GM12892 (cell line): ENCODE measurements at places on chromosomes 5 and 9.

GRCh38 chr9:98234245-98234825 lies 21.1 kb downstream of the TBC1D2 start:
- no peak for DNase-seq

DNA sequence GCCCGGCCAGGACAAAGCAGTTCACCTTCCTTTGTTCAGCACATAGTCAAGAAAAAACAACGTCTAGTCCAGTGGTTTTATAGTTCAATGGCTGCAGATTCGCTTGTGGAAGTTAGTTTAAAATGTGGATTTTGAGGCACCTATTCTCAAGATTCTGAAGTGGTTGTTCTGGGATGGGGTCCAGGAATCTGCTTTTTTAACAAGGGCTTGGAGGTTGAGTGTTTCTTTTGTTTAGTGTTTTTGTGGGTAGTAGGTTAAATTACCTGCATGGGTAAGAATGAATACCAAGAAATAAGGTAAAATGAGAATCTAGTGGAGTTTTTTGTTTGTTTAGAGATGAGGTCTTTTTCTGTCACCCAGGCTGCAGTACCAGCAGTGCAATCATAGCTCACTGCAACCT lies 28.4 kb upstream of the NADK2 start:
- no peak for DNase-seq

- DNase-seq = no peak
Observed at GRCh38 chr5:81250004-81250403, 16.9 kb downstream of the CKMT2 start.

DNA sequence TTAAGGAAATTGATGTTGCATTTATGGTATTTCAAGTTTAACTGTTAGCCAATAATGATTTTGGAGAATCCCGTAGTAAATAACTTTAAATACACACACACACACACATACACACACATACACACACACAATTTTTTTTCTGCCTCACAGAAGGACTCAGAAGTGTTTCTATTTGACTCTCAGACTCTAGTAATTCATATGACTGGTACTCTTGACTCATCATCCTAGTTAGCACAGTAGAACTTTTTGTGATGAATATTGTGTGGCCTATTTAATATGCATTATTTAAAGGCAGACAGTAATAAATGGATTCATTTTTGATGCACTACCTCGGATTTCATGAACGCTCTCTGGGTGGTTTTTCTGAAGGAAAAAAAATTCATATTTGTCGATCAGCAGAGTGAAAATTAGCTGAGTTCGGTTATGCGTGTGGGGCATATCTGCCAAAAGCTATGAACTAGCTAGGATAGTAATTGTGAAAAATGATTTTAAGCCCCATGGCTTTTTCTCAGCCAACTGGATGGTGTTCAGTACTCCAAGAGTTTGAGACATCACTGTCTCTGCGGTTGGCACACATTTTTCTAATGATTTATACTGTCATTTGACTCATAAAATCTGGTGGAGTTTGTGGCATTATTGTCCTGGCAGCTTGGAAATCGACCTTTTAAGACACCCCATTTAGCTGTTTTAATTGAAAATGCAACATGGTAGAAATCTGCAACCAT lies 102.2 kb downstream of the PCSK5 start:
- no peak for DNase-seq

DNA sequence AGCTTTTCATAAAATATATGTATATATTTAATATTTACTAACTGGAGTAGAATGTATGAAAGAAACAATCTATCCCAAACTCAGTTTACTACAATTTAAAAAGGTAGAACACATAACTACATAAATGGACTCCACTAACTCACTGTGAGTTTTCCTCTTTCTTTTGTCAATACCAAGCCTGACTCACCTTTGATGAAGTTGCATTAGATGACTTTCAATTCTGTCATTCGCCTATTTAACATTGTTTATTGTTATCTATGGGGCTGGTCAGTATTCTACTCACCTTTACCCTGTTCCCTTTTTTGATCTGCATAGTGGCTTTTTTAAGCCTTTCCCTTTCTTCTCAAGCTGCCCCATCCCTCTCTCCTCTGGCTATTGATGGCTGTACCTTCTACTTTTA lies 629.7 kb downstream of the RAB3C start:
- no peak for DNase-seq

- no peak for DNase-seq
Observed at GRCh38 chr5:156934450-156935211, 28.4 kb downstream of the TIMD4 start.

DNA sequence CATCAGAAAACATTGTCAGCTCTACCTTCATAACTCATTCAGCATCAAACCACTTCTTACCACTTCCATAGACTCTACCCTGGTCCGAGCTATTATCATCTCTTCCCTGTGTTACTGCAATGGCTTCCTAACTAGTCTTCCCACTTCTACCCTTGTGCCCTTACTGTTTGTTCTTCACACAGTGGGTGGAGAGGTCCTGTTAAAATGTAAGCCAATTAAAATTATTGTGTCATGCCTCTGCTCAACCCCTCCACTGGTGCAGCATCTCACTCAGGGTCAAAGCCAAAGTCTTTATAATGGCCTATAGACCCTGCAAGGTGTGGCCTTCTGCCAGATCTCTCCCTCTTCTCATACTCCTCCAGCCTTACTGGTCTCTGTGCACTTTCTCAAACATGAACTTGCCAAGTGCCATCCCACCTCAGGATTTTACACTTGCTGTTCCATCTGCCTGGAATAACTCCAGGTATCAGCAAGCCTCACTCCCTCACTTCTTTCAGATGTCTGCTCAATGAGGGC lies 22.8 kb upstream of the ARAP3 start:
- DNase-seq = no peak

DNA sequence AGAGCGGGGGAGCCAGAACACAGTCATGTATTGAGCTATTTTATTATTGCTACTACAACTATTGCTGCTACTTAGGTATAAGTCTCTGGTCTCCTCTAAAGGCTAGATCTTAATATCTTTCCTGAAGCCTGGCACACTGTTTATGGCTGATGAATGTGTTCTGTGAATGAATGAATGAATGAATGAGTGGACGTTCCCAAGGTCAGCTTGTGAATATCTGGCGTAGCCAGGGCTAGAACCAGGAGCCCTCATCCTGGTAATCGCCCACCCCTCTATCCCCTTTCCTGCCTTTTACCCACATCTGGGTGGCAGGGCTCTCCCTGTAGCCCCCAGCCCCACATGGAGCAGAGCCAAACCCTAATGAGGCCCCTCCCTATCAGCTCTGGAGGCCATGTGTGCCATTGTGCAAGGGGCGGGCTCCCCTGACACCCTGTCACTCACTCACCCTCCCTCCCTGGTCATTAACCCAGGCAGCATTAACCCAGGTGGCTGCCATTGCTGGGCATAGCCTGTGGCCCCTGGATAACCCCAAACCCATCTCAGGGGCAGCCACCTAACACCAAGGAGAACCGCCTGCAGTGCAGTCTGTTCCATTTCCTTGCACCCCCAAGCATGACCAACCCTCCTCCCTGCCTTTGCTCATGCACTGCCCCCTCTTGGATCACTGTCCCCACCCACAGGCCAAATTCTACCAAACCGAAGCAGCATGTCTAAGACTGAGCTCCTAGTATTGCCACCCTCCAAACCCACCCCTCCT lies 2.0 kb upstream of the AKNA start:
- DNase-seq = no peak

GRCh38 chr5:159207222-159207685 lies 2.1 kb downstream of the RNF145 start:
- DNase-seq = no peak

DNA sequence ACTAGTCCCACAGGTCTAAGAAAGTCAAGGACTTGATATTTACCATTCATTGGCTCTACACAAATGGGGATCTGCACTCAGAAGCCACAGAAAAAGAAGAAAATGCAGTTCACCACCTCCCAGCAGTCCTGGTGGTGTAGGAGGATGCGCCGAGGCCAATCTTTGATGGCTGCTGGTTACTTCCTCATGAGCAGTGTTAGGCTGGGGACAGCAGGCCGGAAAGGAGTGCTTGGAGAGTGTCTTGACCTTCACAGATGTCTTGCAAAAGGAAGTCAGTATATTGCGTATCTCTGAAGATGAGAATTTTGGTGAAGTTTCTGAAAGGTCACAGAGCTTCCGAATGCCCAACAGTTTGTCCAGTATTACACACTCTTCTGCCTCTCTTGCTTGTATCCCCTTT lies 597.0 kb downstream of the EBF1 start:
- no peak for DNase-seq

DNA sequence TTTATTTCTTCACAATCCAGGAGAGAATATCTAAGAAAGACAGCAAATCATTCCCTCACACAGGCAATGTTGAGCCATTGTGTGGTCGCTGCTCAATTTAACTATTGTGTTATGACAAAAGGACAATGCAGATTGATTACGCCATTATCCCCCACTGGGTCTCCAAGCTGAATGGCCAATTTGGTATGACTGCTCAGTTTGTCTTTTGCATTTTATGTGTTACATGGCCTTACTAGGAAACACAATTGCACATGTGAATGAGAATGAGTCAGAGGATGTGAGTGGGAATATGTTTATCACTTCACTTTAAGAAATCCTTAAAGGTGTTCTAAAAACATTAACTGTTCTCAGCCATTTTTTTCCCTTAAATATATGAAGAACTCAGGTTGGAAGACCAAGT lies 108.3 kb downstream of the FAM174A start:
- no peak for DNase-seq

DNA sequence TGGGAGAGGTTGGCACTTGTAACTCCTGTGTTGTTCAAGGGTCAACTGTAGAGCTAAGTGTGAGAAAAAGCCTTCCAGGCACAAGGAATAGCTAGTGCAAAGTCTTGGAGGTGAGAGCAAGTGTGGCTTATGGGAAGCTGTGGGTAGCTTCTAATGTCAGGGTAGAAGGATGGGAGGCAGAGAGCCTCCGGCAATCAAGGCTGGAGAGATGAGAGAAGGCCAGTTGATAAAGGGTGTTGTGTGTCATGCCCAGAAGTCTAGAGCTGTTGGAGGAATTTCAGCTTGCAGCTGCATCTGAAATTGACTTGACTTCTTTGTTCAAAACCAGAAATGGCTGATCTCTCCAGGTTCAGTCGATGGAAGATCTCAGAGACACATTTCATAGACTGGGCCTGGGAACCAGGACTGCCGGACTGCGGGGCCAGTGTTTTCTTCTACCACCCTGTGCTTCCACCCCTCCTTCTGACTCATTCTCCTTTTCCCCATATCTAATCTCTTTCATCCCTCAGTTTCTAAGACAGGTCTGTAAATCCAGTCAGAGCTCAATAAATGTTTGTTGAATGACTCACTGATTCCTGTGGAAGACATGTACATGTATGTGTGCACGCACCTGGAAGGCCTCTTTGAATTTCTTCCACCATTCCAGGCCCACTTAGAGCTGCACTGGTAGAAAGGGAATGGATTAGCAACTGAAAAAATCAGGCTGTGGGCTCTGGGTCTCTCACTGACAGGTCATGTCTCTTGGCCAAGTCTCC lies 67.8 kb upstream of the KLF4 start:
- no peak for DNase-seq

DNA sequence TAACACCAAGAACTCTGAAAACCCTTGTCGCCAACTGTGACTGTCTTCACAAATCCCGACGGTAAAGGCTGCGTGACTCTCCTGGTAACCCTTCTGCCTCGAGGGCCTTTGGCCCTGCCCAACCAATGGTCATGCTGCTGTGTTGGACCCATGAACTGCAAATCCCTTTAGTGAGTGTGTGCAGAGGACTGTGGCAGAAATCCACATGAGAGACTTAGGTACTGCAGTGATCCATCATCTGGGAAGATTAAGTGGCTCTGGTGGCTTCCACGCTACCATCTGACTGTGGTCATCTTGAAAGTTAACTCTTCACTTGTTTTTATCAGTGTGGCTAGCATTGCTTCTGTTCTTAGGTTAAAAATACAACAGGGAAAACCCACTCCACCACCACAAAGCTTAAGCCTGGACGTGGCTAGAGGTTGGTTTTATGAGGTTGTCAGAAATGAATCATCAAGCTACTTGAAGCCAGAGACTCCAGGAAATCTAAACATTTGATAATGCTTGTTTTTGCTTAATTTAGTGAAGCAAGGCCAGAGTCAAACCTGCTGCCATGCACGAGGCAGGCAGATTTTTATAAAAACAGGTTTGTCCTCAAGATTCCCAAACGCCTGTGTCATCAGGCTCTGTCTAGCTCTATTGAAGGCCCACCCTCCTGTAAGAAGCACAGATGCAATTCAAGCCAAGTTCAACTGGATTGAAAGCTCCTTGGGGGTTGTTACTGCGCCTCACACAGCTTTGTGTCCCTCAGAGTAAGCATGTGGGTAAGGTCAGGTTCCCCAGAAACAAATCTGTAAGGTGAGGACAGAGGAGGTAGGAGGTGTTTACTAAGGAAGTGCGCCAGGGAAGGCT lies 52.7 kb upstream of the ERCC6L2 start:
- DNase-seq = peak; percentile 47

GRCh38 chr5:139836469-139837208 lies 41.0 kb downstream of the PSD2 start:
- no peak for DNase-seq

DNA sequence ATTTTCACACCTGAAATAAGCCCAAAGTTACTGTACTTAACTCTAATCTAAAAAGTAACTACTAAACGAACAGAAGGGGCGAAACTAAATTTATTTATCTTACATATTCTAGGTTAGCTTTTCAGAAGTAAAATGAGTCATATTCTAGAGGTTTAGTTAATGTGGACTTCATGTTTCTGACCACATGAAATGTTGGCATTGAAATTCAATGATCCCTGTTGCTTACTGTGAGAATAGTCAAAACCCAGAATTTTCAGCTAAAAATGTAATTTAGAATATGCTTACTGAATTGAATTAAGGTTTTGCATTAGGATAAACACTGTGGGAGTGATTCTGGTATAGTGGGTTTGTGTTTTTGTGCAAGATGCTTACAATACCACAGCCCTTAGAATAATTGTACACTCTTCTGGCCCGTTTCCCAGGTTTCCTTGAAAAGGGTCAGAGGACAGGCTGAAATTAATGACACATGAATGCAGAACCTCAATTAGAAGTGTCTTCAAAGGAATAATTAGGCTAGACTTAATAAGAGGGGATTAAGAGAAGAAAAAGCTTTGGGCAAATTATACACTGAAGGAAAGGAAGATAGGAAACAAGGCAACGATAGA lies 1.4 kb upstream of the SNX18 start:
- DNase-seq = no peak

DNA sequence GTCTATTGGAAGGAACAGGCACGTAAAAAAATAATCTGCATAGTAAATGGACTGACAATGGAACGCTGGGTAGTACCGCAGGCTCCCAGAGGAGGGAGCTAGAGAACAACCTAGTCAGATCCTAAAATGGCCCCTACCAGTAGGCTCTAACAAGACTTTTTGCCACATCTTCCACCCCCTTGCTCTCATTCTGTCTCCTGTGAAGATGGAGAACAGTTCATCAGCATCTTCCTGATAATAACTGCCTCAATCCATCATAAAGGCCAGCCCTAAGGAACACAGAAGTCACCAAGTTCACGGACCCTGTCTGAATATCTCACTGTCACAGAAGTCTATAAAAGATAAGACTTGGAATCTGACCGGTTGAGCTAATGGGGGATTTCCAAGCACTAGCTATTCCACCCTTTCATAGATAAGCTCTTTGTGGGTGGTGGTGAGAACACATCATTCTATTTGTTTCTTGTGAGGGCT lies 133.4 kb downstream of the SLC1A3 start:
- peak; percentile 27 for DNase-seq

- no peak for DNase-seq
Observed at GRCh38 chr5:138305797-138306196, 25.8 kb downstream of the CDC25C start.
